Central memory CD8-positive, alpha-beta T cell (primary cell): ENCODE measurements at places on chromosomes 6 and 20.

- DNase-seq, result no peak
Measured at GRCh38 chr20:35192118-35192872, 20.4 kb downstream of the PROCR start.

DNA sequence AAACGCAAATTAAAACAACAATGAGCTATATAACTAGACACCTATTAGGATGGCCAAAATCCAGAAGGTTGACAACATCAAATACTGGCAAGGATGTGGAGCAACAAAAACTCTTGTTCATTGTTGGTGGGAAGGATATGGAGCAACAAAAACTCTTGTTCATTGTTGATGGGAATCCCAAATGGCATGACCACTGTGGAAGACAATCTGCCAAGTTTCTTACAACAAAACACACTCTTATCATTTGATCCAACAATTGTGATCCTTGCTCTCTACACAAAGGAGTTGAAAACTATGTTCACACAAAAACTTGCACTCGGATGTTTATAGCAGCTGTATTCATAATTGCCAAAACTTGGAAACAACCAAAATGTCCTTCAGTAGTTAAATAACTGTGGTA lies 61.8 kb upstream of the LAMA2 start:
- DNase-seq, result no peak

DNA sequence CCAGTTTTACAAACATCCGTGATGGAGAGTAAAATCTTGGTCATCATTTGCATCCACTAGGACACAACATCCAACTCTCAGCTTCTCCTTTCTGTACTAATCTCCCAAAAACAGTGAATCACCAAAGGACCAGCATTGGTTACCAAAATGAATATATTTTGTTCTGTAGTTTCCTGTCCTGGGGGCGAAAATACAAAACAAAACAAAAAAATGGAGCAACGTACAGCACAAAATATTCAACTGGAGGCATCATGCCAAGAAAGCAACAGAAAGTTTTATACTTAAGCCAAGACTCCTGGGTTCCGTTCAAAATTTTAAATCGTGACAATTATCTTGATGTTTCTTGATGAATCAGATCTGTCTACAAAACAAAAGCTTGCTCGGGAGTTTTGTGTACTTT lies 126.6 kb upstream of the CCDC28A start:
- no peak for DNase-seq

- DNase-seq, result no peak
Measured at GRCh38 chr6:166464068-166465002, 81.6 kb upstream of the MPC1 start.

- no peak for DNase-seq
Measured at GRCh38 chr6:55818482-55818881, 56.9 kb downstream of the BMP5 start.

GRCh38 chr6:137680705-137681346 lies 186.2 kb upstream of the TNFAIP3 start:
- DNase-seq, result no peak

DNA sequence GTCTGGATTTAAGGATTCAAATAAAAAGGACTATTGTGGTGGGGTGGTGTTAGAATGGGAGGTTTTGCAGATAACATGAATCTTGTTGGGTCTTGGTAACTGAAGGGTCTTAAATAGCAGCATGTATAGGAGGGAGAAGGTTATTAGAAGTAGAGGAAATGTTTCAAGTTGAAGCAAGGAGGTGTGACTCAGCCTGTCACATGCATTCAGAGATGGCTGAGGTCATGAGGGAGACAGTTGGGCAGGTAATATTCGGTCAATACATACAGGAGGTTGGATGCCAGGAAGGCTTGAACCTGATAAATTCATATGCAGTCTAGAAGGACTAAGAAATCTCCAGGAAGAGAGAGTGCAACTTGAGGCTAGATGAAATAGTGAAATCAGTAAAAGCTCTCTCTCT lies 6.1 kb downstream of the KLHL31 start:
- DNase-seq, result no peak

- DNase-seq, result no peak
Measured at GRCh38 chr6:37558168-37558567, 58.5 kb upstream of the CCDC167 start.

- DNase-seq, result no peak
Measured at GRCh38 chr20:33391722-33392415, 9.4 kb downstream of the CDK5RAP1 start.

GRCh38 chr20:44601801-44602204 lies 19.4 kb downstream of the PKIG start:
- DNase-seq, result no peak

- DNase-seq, result no peak
Measured at GRCh38 chr6:28373925-28374324, 24.2 kb downstream of the ZKSCAN3 start.

GRCh38 chr6:11601776-11602605 lies 64.4 kb downstream of the TMEM170B start:
- no peak for DNase-seq

GRCh38 chr6:116017546-116018295 lies 43.0 kb downstream of the FRK start:
- no peak for DNase-seq

- DNase-seq, result no peak
Measured at GRCh38 chr20:36862857-36863668, 12.9 kb upstream of the TLDC2 start.

GRCh38 chr20:47354714-47355488 lies 1.6 kb downstream of the ZMYND8 start:
- DNase-seq, result no peak

DNA sequence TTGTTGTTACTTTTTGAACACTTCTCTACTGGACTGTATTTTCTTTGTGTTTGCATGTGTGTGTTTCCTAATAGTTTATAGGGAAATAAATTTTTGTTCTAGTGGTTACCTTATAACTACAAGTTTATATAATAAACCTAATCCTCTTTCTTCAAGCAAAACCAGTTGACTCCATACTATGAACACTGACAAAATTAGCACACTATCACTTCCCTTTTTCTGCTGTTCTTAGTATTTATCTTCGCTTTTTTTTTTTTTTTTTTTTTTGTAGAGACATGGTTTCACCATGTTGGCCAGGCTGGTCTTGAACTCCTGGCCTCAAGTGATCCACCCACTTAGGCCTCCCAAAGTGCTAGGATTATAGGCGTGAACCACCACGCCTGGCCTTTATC lies 25.0 kb upstream of the C6orf62 start:
- no peak for DNase-seq

DNA sequence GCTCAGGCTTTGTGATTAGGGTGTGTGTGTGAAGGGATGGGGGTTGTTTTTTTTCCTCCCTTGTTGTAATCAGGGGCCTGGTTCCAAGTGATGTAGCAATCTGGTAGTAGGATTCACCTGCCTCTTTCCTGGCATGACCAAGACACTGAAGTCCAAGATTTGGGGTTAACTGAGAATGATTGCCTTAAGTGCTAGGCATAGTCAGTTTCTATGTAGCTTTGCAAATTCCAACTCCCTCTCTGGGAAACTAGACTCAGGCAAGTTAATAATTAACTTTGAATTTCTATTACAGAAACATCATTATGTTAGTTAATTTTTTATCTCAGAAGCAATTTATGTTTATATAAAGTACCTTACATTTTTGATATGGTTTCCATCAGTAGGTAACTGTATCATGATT lies 43.6 kb downstream of the NUS1 start:
- DNase-seq, result no peak

DNA sequence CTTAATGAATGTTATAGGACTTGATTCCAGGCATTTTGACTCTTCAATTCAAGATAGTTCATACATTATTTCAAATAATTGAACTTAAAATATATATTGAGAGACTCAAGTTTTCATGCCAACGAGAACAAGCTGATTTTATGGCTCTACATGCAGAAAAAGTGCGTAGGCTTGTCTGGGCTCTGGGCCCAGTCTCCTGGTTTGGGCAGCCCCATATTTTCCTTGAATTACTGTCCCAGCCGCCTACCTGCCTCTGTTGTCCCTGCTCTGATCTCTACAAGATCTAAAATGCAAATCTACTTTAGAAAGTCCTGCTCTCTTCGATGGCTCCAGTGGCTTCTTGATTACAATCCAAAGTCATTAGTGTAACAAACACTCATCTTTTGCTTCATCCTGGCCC lies 537.4 kb upstream of the CHD6 start:
- no peak for DNase-seq

GRCh38 chr6:128914051-128914450 lies 31.1 kb downstream of the LAMA2 start:
- no peak for DNase-seq

- DNase-seq, result no peak
Measured at GRCh38 chr6:133752129-133752528, 136.8 kb upstream of the TCF21 start.

DNA sequence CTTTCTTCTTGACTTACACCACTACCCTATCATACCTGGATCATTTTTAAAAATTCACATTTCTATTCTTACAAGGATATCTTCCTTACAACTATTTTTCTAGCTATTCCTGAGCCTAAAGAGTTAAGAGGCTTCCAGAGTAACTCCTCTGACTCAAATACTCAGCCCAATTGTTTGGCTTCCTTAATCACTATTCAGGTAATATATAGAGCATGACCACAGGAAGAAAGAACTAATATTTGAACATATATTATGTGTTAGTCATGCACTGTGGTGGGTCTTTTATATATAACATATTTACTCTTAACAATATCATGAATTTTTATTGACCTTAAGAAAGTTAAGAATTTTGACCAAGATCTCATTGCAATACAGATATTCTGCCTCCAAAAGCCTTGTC lies 42.0 kb upstream of the ID4 start:
- DNase-seq, result no peak

- no peak for DNase-seq
Measured at GRCh38 chr6:46549155-46549554, 57.9 kb upstream of the RCAN2 start.

DNA sequence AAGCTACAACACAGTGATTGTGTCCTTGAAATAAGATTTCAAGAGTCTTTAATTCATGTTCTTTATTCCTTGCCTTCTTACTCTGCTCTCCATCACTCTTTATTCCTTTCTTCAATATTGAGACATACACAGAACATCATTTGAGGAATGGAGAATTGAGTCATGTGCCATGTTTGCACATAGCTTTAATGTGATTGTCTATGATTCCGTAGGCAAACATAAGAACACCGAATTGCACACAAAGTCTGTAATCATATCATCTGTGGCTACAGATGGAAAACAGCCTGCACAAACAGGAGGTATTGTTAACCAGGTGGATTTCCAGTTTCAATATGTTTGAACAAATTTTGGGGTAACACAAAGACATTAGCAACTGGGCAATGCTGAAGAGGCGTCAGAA lies 571.6 kb upstream of the GJE1 start:
- DNase-seq, result no peak

DNA sequence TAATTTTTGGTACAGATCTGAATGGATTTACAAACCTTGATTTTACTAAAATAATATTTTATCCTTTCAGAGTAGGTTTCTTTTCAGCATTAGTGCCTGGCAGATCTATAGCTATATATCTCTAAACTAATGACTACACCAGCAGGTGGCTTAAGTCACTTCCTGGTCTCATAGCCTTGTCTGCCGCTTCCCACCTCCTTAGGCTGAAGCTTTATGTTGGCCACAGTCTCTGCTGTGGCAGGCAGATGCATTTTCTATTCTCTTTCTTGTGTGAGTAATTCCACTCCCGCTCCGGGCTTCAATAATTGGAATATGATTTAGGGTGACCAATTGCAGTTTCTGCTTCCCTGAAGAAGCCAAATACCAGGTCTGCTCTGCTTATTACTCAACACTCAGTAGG lies 226.8 kb upstream of the HS3ST5 start:
- DNase-seq, result no peak

DNA sequence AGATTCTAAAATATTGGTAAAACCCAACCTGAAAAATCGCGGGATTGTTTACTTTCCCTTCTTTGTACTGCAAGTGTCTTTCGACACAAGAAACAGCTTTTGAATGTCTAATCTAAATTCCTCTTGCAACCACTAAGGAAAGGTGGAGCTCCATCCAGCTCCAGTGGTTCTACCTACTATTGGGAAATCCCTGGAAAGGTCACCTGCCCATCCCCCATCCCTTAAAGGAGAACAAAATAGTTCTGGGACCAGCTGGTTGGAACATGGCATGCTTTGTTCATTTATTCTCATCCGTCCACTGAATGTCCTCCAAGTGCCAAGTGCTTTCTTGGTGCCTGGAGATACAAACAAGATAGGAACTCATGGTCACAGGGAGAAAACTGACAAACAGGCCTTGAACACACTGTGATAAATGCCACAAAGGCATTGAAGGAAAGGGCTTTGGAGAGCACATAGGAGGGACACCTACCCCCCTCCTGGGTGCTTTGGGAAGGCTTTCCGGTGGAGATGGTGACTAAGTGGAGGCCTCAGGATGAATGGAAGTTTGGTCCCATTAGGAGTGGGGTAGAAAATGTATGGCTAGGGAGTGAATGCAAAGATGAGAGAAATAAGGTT lies 2.3 kb upstream of the CITED2 start:
- no peak for DNase-seq

- no peak for DNase-seq
Measured at GRCh38 chr6:131823276-131823902, 15.6 kb downstream of the ENPP1 start.

- DNase-seq, result no peak
Measured at GRCh38 chr6:41748542-41748941, 1.3 kb upstream of the PGC start.

DNA sequence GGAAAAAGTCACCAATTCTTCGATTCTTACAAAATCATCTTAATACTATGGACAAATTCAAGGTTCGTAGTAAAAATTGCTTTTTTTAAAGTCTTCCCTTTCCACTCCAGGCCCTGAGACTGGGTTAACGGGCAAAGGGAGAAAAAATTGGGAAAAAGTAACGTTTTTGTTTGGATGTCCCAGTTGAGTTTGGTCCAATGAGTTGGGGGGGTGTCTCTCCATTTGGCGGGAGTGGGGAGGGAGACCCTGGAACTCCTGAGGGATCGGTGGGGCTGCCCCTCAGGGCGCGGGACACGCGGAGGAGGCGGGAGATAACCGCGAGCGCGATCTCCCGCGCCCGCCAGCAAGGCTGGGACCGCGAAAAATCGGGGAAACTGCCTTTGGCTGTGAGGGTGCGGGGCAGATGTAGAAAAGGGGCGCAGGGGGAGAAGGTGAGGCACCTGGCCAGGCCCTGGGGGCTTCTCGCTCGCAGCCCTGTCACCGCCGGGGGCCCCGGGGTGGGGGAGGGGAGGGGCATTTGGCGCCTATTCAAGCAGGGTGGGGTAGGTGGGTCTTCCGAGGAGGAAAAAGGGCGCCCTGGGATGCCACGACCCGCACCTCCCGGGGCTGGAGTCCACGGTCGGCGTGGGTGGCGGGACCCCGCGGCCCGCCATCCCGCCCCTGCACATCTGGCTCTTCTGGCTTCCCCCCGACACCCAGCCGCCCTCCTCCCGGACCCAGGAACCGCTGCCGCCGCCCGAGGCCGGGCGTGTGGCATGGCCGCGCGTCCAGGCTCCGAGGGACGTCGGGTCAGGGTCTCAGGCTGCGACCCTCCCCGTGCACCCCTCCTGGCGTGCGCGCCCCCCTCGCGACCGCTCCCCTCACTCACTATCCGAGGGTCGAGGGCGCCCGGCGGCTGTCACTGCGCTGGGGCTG lies 595 bp downstream of the FBXO5 start:
- DNase-seq, result no peak

DNA sequence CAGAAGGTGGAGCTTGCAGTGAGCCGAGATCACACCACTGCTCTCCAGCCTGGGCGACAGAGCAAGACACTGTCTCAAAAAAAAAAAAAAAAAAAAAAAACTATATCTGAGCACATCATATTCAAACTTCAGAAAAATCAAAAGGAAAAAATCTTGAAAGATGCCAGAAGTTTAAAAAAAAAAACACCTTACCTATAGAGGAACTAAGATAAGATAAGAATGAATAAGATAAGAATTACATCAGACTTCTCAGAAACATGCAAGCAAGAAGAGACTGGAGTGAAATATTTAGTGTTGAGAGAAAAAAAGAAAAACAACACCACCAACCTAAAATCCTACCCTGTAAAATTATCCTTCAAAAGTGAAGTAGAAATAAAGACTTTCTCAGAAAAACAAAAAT lies 116.8 kb upstream of the ARID1B start:
- no peak for DNase-seq
